Foreskin keratinocyte (primary cell): ENCODE measurements at places on chromosomes 3 and 15. TPM values are rescaled to one million over a fixed set of nuclear protein-coding genes. Genes with fewer than 3 reads are reported as not detected.

Gene LSAMP
- 0.04 TPM in 1 of 2 replicates, not detected in the other for total RNA-seq

Gene CXCR6
- not detected in 2 replicates for total RNA-seq

Gene TMF1
- total RNA-seq, result 23.6 and 29.2 TPM in 2 replicates

Gene ARNT2
- total RNA-seq, result 0.24 and 0.25 TPM in 2 replicates

Gene SEMA7A
- total RNA-seq, result 19.8 and 45.0 TPM in 2 replicates

Gene C3orf85
- not detected in 2 replicates for total RNA-seq

Gene TRIM42
- total RNA-seq, result not detected in 2 replicates
